Effector memory CD4-positive, alpha-beta T cell (primary cell): ENCODE measurements at places on chromosomes 6 and 20.
A peak's percentile ranks its signal among the peaks of the same experiment; 100 is the strongest.

GRCh38 chr20:47782076-47782475, 3.2 kb downstream of the SULF2 start:
- no peak for DNase-seq

- DNase-seq, result no peak
Observed at GRCh38 chr20:41047975-41048305, 19.3 kb downstream of the TOP1 start.

DNA sequence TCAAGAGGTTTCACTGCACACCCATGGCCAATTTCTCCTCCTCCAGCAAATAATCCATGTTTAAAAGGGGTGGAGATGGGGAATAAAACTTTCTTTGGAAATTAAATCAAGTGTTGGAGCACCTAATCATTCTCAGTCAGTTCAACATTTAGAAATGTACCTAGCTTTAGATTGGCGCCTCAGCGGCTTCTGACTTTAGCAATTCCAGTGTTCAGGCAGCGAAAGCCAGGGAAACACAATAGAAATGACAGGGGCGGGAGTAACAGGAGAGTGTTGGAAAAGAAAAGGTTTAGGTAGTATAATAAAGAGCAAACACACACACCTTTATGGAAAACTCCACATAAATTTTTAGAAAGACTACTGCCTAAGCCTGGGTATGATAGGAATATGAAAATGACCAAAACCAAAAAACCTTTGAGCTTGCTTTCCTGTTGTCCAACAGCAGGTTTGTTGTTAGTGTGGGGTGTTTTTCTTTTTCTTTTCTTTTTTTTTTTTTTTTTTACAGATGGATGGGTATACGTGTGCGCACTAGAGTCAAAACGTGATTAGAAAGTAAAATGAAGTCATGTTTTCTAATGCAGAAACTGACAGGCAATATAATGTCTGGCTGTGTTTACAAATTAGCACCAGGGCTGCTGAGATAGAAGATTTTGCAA, 7.7 kb downstream of the TFAP2A start:
- no peak for DNase-seq

DNA sequence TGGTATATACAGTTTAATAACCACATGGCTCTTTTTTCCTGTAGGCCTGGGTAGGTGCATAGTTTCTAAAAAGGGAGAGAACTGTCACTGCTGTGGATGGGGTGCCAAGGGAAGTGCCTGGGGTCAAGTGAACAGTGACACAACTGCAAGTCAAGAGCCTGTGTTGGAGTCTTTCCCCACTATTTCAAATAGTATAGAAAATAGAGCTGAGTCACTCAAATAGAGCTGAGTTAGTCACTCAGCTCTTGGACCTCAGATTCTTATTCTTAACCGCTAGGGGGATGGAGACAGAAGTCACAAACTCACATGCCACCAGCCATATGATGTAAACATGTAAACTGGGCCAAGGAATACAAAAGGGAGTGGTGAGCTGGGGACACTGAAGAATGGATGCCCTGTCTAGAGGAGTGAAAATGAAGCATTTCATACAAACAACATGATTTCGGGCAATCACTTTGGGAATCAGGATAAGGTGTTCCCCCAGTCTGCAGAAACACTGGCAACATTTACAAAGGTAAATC, 2.1 kb downstream of the NQO2 start:
- no peak for DNase-seq

DNA sequence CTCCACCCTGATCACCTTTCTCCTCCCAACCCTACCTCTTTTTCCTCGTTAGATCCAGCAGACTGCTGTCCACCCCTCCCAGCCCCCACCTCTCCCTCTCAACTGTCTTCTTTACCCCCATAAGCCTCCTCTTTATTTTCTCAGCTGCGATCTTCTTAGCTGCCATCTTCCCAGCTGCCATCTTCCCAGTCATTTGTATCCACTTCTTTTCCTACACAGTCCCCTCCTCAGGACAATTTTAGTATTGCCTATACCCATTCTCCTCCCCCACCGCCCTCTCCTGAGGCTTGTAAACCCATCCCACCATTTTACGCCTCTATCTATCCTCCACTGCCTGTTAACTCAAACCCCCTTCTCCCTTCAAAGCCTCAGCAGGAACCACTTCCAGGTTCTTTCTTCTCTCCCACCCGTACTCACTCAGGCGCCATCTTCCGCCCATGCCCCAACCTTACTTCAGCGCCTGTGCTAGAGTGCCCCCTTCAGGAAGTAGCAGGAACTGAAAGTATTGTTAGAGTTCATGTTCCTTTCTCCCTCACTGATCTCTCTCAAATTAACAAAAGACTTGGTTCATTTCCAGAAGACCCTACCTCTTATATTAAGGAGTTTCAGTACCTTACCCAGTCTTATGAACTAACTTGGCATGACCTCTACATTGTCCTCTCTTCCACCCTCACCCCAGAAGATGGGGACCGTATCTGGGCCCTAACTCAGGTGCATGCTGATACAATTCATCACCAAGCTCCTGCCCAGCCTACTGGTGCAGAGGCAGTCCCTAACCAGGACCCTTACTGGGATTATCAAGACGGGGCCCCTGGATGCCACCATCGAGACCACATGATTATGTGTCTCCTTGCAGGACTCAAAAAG, 236.0 kb downstream of the ADGRG6 start:
- DNase-seq, result no peak

GRCh38 chr6:149061930-149062329, 255.6 kb upstream of the TAB2 start:
- no peak for DNase-seq

- DNase-seq, result no peak
Observed at GRCh38 chr20:40702504-40702903, 13.5 kb upstream of the MAFB start.

- DNase-seq, result no peak
Observed at GRCh38 chr20:37922016-37922415, 19.1 kb downstream of the VSTM2L start.

GRCh38 chr20:41095110-41095969, 42.0 kb upstream of the PLCG1 start:
- peak; percentile 18 for DNase-seq
